ENCODE measurements at places on chromosomes 13 and 19.

DNA sequence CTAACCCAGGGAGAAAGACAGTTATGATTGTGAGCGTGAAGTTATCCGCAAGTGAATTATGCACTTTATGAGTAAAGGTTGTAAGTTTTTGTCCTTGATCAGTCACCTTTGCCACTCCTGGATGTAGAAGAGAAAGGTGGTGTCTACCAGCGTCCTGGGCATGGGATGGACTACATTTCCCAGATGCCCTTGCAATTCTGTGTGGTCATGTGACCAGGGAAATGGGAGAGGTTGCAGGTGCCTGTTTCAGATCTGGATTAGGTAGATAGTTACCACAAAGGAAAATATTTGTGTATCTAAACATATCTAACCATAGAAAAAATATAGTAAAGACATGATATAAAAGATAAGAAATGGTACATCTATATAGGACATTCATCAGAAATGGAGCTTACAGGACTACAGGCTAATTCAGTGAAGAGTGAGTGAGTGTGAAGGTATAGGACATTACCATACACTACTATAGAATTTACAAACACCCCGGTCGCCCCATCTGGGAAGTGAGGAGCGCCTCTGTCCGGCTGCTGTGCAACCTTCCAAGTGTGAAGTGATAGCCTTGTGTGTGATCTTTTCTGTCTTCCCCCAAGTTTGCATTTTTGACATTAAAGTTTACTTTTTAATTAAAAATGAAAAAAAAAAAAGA is 51.6 kb upstream of the CACNA1A start:
- DNase-seq = no peak

DNA sequence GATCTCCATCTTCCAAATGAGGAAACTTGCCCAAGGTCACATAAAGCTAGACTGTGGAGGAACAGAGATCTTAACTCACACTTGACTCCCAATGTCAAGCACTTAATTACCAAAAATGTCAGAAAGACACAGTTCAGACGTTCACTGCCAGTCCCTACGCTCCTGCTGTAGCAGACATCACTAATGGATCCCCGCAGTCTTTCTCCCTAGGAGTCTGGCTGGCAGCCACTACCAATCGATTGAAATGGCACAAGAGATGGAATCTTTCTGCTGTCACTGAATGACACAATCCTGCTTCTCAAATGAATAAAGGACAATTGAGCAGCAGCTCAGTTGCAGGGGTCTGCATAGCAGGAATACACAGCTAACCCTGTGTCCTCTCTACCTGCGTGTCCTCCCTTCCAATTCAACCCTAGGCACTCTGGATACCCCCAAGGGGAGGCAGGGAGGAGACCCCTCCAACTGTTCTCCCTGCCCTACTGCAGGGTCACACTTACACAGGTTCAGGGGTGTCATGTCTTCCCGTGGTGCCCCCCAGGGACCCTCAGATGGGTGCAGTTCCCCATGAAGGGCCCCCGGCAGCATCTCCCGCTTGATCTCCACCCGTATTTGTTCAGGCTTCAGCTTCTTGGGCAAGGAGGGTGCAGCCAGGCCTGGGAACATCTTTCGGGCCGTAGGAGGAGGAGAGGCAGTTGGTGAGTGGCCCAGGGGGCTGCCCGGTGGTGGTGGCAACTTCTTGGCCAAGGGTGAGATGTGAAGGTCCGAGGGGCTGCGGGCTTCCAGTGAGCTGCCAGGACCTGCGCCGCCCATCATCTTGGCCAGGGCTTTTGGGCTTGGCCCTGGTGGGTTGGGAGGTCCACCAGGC is 7.9 kb upstream of the AKAP8L start:
- DNase-seq = no peak

DNA sequence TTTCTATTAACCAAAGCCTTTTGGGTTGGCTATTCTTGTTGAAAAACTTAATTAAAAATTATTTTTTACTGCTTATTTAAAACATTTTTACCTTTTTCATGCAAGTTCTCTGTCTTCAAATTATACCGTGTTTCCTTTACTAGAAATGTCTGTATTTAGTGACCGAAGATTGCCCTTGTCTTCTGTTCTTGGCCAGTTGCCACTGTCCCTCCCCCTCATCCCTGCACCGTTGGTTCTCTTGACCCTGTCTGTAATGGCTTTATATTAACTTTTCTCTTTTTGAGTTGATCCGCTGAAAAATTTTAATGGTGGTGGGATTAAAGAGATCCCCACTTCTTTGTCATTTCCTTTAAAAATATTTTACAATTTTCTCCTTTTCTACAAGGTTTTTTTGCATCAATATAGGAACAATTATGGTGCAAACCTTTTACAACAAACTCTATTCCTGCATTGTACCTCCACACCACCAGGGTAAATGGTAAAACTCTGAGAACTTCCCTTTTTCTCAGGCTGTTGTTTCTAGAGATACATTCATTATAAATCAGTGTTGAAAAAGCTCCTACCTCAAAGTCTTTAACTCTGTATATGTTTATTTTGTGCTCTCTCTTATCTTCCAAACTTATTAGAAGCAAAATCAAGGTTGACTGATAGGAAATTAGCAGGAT is 12.9 kb upstream of the RNF113B start:
- no peak for DNase-seq

DNA sequence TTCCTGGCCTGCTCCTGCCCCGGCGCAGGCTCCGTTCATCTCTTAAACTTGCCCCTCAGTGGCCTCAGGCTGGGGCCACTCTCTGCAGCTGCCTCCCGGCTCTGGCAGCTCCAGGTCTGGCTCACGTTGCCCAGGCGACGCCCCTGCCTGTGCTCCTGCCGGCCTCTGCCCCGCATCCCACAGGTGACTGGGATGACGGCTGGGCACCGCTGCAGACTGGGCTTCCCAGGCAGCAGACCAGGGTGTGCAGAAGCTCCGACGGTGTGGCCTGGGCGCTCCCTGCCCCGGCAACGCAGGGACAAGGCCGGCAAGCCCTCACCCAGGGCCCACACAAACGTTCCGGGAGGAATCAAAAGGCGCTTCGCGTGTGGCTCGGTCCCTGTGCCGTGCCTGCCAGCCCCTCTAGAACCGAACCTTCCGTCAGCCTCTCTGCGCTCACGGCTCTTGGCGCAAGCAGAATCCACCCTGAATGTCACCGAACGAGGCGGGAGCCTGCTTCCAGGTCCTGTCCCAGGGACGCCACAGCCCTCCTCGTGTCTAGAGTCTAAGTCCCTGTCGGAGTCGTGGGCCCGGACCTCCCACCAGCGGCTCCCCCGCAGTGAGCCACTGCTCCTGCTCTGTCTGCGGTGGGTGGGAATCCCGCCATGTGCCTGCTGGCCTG is 64.8 kb downstream of the MLLT1 start:
- DNase-seq = no peak

DNA sequence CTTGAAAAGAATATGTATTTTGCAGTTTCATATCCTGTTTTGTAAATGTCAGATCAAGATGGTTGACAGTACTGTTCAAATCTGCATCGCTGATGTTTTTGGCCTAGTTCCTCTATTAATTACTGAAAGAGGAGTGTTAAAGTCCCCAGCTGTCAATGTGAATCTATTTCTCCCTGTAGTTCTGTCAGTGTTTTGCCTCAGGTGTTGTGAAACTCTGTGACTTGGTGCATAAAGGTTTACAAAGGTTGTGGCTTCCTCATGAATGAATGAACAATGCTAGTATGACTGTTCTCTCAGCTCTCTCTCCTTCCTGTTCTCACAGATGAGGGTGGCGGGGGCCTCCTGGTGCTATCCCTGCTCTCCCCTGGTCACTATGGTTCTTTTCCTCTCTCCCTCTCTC is 142.4 kb downstream of the MYCBP2 start:
- peak; percentile 48 for DNase-seq

GRCh38 chr13:94464771-94465170 is 14.7 kb downstream of the DCT start:
- DNase-seq = no peak

DNA sequence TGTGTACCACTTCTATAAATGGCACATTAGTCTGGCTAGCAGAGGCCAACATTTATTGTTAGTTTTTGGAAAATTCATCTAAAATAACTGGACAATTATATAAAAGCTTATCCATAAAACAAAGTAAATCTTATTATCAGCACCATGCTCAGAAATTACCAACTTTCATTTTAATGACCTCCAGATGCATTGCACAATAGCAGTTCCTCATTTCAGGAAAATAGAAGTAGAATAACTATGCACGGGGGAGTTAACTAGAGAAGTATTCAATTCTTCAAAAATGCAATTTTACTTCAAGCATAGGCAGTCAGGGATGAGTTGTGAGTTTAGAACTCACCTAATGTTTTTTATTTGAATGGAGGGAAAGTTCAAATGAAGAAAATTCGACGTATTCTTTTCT is 1023.5 kb downstream of the PCDH17 start:
- no peak for DNase-seq

- no peak for DNase-seq
Observed at GRCh38 chr13:43783820-43784219, 3.0 kb downstream of the ENOX1 start.

GRCh38 chr19:28309070-28309469 is 903.9 kb downstream of the UQCRFS1 start:
- no peak for DNase-seq

DNA sequence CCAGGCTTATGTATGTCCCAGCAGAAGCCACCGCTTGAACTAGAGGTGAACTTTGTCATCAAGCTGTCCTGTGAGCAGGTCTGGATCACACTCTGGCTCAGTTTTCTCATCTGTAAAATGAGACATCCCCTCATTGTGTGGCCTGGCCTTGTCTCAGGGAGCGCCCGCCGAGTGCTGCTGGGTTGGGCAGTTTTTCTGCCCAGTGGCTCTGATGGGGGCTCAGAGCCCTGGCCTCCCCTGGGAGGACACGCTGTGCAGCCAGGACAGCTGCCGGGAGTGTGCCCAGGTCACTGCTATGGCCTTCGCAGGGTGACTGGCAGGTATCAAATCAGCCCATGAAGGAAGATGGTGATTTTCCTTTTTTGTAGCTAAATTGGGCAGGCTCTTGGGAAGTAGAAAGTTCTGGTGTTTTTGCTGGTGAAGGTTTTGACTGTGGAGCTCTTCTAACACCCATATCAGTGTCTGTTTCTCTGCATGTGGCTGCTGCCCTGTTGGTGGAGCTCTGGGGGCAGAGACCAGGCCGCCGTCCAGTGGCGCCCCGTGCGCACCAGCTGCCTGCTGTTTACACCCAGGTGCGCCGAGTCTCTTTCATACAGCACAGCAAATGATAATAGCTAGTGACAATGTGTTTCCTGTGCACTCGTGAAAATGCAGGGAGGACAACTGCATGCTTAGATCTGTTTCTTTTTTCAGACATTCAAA is 40.8 kb downstream of the SLC7A9 start:
- no peak for DNase-seq
